ENCODE measurements at places on chromosomes 12 and 14.

DNA sequence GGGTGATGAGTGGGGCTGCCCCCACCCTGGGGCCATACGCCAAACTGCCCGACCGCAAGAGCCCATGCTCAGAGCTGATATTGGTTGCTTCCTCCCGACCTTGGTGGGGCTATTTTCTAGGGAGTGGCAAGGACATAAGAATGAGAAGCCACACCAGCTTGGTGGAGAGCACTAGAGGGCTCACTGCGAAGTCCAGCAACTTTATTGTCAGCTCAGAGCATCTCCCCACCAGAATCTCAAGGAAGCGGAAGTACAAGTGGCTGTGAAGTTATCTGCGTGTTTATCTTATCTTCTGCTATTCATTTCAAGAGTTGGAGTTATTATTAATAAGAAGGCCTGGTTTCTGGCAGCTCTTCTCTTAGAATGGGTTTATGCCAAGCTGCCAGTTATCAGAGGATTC, 4.9 kb upstream of the PLXNC1 start:
- DNase-seq: no peak

DNA sequence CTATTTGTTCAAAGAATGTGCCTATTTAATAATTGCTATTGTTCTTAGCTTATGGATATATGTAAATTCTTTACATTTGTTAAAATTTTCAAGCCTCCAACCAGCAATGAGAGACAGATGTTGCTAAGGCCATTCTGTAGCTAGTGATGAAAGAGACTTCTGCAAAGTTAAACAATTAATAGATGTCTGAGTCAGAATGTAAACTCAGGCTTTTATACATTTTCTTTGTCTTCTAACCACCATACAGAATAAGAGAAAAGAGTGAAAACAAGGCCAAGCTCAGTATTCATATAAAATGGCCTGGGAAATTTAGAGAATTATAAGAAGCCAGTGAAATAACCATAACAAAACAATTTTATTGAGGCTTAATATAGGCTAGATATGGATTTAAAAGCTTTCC, 1102.3 kb upstream of the SEL1L start:
- no peak for DNase-seq

- no peak for DNase-seq
Observed at GRCh38 chr12:13156277-13156676, 40.2 kb upstream of the EMP1 start.

GRCh38 chr12:20044351-20044750, 324.0 kb upstream of the PDE3A start:
- no peak for DNase-seq

DNA sequence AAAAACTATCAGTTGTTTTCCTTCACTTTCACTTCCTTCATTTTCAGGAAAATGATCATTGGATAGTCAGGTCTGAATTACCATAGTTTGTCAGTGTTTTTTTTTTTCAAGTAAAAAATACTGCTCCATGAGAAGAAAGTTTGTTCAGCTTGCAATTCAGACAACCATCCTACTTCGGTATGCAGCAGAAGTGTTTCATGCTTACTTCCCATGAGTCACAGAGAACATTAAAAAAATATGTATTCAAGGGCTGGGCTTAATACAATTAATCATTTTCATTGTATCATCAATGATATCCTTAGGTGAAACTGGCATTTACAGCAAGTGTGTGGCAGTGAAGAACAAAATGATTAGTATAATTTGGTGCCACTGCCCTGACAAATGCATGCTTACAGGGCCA, 21.6 kb downstream of the PYM1 start:
- DNase-seq: no peak

- DNase-seq: peak; percentile 15
Observed at GRCh38 chr14:96362071-96362964, 823 bp downstream of the ATG2B start.

GRCh38 chr14:100297320-100298300, 8.6 kb downstream of the SLC25A29 start:
- no peak for DNase-seq

DNA sequence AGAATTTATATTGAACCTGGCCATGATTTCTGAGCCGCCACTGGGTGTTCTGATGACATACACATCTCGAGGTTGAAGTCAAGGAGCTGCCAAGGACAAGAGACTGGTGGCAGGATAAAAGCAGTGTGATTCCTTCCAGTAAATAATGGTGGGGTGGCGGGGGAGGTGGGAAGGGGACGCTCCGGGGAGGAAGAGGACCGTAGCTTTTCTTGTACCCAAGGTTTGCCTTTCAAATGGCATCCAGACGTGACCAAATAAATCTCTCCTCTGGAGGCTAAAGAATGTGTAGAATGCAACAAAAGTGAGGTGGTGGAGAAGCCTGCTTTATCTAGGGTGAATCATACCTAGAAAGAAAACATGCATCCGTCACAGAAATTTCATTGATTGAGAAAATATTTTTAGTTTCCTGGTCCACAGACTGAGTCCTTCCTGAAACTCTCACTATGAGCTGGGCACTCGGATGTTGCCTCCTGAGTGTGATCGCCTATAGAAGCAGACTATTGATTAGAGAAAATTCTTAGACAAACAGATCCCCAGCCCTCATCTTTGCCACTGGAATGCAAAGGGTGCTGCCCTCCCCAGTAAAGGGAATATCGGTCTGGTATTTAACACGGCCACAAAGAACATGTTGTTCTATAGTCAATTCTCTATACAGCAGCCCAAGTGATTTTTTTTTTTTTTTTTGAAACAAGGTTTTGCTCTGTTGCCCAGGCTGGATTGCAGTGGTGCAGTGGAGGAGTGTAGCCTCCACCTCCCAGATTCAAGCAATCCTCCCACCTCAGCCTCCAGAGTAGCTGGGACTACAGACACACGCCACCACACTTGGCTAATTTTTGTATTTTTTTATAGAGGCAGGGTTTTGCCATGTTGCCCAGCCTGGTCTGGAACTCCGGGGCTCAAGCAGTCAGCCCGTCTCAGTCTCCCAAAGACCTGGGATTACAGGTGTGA, 112.1 kb downstream of the DPF3 start:
- no peak for DNase-seq

- no peak for DNase-seq
Observed at GRCh38 chr14:88831284-88831683, 6.8 kb downstream of the TTC8 start.

- DNase-seq: no peak
Observed at GRCh38 chr12:11678781-11679180, 29.3 kb downstream of the ETV6 start.

DNA sequence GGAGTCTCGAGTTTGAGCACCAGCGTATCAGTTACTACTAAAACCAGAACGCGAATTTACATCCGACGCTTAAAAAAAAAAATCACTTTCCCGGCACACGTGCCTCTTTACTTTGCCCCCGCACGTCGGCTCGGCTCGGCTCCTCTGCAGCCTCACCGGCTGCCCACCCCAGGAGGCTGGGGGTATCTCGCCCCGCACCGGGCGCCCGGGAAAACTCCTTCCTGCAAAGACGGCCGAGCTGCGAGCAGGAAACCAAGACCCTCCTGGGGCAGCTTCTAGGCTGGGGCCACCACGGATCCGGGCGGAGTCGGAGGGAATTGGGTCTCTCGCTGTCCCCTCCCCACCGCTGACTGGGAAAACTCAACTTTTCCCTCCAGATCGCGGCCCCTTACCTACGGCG, 610 bp downstream of the VSIG10 start:
- DNase-seq: no peak

DNA sequence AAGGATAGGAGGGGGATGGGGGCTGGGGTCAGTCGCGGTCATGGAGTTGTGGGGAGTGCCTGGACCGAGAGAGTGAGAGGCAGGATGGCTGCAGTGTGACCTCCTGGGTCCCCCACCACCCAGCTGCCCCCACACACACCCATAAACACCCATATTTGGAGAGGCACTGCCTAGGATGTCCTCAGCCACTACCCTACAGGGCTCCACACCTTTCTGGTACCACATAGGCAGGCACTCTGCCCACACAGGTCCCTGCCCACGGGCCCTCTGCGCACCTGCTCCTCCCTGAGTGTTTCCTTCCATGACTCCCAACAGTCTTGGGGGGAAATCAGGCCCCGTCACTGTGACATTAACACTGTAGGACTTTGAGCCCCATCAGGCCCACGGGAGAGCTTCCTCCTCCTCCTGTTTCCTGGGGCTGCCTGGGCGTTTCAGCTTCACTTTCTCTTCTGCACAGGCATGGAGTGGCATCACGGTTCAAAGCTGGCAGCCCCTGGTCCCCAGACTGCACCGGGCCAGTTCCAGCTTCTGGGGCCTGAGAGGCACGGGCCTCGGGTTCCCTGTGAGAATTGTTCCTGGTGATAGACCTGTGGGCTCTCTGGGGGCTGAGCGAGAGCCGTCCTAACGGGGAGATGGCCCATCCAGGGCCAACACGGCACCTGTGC, 207.0 kb upstream of the C14orf180 start:
- no peak for DNase-seq

DNA sequence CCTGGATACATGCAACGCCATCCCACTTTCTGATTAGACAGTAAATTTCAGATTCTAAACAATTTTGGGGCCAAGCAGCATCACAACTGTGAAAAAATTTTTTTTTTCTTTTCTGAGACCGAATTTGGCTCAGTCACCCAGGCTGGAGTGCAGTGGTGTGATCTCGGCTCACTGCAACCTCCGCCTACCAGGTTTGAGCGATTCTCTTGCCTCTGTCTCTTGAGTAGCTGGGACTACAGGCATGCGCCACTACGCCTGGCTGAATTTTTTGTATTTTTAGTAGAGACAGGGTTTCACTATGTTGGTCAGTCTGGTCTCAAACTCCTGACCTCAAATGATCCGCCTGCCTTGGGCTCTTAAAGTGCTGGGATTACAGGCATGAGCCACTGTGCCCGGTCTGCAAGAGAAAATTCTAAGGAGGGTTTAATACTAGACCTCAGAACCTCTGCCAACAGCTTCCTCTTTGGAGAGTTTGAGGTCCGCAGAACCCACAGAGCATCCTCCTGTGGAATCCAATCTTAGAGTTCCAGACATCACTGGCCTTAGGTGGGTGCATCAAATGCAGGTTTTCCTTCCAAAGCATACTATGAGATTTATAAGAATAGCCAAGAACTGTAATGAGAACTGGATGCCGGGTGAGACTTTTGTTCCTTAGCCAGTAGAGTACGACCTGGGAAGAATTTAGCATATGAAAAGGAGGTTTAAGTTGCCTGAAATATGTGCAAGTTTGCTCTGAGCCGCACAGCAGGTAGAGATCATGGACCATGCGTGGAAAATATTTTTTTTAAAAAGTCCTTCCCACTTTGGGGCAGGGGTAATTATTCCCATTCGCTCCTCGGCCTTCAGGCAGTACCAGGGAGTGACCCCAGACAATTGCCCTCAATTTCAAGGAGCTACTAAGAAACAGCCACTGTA, 7.8 kb upstream of the PHC1 start:
- DNase-seq: no peak
